NCI-H1930 (cell line): ENCODE measurements at places on chromosomes 12 and 14.

DNA sequence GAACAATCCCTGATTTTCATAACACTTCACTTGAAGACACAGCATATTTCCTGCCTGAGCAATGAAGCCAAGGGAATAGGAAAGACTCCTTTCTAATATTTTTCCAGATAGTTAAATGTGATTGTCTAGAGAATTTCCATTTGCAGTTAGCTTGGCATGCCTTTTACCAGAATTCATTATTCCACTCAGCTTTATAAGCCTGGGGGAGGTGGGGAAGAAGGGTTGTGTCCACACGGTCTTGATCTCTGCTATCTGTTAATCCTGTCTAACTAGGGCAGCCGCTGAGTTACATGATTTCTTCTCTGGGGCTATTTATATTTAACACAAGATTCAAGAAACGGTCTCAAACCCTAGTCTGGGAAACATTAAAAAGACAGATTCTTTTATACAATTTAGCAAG, 146.6 kb upstream of the FSCB start:
- DNase-seq, result no peak

DNA sequence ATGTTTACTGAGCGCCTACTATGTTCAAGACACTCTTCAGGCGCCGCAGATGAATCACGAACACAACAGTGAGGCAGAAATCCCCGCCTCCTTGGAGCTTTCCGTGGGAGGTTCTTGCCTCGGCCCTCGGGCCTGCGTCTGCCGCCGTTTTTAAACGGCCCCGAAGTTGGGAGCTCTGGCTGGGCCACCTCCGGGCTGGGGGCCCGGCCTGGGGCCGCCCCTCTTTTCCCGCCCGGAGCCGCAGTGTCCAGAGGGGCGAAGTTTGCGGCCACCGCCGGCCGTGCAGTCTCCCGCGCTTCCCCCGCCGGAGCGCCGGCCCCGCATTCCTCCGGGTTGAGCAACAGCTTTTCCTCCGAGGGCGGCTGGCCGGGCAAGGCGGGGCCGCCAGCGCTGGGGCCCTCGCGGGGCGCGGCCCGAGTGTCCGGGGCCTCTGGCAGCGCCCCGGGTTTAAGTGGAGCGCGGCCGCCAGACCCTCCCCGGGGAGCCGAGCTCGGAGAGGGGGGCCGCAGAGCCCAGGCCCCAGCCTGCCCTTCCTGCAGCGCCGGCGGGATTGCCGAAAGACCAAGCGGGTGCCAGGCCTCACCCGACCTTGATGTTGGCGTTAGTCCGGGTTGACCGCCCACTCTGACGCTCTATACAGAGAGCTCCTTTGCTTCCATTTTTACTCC, 18.7 kb upstream of the CTDSP2 start:
- DNase-seq, result no peak

DNA sequence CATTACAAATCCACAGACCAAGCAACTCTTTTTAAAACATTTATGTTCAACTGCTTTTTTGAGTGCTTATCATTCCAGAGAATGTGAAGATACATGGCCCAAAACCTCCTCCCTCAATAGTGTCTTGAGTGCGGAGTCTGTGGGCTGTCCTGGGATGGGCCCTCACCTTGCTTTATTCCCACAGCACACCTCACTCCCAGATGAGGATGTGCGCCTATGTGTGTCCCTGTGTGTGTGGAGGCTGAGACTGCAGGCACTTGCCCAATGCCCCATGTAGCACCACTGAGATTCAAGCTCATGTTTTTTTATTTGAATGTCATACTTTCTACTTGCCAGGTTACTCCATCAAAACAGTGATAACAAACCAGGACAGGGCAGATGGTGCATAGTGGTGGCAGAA, 291.7 kb downstream of the CACNA1C start:
- no peak for DNase-seq

GRCh38 chr12:28425526-28425925, 235.3 kb downstream of the CCDC91 start:
- DNase-seq, result no peak

DNA sequence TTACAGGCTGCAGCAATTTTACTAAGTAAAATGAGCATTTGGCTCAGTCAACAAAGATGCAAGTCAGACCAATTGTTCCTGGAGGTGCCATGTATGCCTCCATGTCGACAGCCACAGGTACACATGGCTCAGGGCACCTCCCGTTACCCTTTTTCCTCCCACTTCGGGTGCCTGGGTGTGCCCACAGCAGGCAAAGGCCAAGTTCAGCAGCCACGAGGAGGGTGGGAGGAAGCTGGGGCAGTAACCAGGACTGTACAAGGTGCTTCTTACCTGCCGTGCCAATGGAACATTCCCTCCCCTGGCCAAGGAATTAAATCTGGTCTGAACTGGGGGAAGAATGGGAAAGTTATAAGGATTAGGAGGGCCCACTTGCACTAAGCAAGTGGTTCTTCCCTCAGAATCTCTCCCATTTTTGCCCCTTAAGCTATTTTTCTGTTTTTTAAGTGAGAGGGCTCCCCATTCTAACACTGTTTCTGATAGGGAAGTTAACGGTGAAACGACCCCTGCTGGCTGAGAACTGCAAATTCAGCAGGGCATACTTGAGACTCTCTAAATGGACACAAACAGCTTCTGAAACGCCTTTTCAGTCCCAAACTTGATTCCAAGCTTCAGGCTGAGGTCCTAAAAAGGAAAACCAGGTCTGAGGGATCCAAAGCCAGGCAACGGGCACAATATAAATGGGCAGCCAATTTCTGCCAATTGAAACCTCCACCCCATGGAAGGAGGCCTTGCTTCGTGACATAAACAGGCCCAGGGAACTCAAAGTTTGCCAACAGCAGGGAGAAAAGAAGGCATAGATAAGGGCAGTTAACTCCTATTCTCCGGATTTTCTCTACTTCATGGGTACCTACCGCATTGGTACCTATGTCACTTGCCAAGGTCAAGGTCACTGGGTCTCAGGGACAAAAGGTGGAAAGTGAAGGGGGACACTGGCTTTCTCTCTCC, 24.8 kb downstream of the CLECL1 start:
- peak; percentile 6 for DNase-seq

DNA sequence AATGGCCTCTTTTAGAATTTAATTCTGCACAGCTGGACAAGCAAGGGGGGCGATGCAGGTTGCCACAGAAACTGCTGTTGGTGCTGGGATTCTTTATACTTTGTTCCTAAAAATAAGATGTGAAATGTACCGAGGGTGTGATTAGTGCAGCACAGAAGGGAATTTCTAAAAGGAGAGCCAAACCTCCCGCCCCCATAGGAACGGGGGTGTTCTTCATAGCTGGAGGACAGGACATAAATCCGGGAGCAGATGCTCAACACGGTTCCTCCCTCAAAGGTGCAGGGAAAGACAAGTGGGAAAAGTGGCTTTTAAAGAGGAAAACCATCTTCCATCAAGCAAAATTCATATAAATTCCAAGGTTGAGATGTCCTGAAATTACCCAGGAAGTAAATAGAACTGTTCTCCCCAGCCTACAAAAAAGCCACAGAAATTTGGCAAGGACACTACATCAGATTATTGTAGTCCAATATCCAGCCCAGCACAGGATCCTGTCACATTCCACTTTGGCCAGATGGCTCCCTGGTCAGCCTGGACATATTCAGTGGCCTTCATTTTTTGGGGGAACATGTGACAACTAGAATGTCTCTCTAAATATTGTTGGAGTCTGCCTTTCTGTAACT, 51.4 kb upstream of the TMX1 start:
- DNase-seq, result no peak

DNA sequence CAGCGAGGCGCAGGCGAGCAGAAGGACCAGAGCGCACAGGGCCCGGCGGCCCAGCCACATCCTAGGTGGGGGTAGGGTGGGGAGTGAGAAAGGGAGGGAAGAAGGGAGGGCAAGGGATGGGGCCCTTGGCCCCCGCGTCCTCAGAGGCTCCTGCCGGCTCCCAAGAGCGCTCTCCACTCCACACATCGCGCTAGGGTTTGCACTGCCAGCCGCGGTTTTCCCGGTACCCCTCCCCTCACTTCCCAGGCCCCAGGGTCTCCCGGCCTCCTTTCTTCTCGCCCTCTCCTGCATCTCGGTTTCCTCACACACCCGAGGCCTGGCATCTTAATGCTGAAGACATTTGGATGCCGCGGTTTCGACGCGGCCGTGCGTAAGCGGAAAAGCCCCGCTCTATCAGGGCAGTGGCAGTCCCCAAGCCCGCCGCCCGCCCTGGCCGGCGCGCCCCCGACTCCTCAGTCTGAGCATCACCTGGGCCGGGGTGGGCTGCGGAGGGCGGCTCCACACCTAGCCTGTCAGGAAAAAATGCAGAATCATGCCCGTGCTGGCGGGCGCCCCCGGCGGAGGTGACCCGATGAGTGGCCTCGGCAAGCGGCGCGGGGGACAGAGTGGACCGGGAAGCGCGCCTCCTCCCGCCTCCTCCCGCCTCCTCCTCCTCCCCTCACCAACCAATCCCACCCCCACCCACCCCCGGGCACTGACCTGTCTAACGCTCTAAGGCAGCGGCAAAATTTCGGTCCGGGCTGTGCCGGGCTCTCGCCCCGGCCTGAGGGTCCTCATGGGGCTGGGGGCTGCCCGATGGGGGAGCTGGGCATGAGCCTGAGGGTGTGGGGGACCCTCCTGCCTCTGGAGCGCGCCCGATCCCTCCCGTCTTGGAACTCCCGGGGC, 686 bp downstream of the B4GALNT1 start:
- DNase-seq, result peak; percentile 18

GRCh38 chr12:122124370-122124769, 45.8 kb downstream of the MLXIP start:
- no peak for DNase-seq

DNA sequence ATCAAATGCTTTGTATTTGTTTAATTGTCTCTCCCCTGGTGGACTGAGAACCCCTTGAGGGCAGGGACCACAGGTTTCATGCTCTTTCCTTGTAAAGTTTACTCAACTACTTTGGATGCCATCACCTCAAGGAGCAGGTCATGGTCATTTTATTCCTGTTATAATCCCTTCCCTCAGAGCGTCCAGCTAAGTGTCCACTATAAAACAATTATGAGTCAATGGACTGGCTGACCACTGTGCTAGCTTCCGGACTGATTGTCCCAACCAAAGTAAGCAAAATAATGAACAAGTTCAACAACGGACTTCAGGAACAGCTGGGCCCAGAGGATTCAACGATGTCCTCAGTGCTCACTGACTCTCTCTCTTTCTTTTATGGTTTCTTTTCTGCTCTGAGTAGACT, 18.2 kb downstream of the AK7 start:
- no peak for DNase-seq

DNA sequence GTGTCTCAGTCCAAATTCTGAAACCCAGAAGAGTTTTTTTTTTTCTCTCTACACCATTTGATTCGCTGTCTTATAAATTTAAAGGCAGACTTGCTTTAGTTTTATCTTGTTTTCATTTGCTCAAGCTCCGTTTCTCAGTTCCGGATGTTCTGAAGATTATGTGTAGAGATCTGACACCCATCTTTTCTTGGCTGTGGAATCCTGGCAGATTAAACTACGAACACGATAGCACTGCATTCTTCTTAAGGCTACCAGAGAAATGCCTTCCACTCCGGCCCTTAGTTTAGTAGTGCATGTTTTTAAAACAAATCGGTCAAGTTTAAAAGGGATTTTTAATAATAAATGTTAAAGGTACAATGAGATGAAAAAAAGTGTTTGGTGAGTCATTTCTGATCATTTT, 106.4 kb downstream of the LMO3 start:
- DNase-seq, result no peak

DNA sequence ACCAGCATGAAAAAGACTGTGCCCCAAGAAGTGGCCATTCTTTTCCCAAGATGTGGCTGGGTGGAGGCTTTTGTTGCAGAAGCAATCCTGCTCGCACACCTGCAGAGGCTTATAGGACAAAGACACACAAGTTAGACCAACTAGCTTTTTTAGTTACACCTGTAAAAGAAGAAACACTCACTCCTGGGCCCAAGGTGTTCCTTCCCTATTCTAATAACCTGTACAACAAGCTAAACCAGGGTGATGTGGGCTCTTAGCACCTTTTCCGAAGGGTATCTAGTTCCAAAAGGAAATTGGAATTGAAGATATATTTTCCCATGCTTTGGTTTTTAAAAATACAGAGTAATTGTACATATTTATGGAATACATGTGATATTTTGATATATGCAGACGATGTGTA, 31.0 kb downstream of the ENTPD5 start:
- DNase-seq, result no peak

DNA sequence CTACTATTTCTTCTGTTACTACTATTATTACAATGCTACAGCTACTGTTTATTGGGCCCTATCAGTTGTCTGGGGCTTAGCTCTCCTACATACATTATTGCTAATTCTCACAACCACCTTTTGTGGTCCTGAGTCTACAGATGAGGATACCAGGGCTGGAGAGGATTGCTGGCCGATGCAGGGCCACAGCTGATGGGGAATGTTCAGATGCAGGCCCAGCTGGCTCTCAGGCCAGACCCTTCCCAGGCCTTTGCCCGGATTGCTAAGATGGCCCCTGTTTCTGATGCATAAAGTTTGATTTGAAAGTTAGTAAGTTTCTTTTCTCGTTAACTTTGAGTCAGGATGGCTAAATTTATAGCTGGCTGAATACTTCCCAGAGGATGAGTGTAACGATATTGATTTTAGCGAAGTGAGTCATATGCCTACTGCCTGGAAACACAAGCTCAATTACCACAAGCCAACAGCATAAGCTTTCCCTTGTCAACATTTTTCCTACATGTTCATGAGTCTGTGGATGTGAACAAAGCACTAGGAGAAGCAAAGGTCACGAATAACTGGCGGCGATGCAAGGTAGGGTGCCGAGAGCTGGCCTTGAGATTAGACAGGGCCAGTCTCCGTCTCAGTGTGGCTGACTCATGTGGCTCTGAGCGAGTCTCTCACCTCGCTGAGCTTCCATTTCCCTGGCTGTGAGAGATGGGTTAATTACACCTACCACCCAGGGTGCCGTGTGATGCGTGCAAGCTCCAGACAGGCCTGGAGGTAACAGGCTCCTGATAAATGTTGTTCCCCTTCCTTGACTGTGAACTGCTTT, 111.0 kb downstream of the BEGAIN start:
- DNase-seq, result no peak

- no peak for DNase-seq
These were observed 52.0 kb downstream of the RASSF9 start for GRCh38 chr12:85784096-85784720.

GRCh38 chr12:27709932-27710591, 570 bp upstream of the MRPS35 start:
- no peak for DNase-seq

- no peak for DNase-seq
These were observed 3.2 kb downstream of the SPTLC2 start for GRCh38 chr14:77613201-77613600.

GRCh38 chr12:7907009-7907408, 29.0 kb downstream of the SLC2A3 start:
- no peak for DNase-seq

GRCh38 chr14:101179691-101180211, 276.2 kb upstream of the RTL1 start:
- no peak for DNase-seq

GRCh38 chr14:53462931-53463778, 310.0 kb upstream of the DDHD1 start:
- no peak for DNase-seq

GRCh38 chr12:118013283-118013682, 3.2 kb upstream of the RFC5 start:
- no peak for DNase-seq
